ENCODE measurements at places on chromosomes 11 and 22.

DNA sequence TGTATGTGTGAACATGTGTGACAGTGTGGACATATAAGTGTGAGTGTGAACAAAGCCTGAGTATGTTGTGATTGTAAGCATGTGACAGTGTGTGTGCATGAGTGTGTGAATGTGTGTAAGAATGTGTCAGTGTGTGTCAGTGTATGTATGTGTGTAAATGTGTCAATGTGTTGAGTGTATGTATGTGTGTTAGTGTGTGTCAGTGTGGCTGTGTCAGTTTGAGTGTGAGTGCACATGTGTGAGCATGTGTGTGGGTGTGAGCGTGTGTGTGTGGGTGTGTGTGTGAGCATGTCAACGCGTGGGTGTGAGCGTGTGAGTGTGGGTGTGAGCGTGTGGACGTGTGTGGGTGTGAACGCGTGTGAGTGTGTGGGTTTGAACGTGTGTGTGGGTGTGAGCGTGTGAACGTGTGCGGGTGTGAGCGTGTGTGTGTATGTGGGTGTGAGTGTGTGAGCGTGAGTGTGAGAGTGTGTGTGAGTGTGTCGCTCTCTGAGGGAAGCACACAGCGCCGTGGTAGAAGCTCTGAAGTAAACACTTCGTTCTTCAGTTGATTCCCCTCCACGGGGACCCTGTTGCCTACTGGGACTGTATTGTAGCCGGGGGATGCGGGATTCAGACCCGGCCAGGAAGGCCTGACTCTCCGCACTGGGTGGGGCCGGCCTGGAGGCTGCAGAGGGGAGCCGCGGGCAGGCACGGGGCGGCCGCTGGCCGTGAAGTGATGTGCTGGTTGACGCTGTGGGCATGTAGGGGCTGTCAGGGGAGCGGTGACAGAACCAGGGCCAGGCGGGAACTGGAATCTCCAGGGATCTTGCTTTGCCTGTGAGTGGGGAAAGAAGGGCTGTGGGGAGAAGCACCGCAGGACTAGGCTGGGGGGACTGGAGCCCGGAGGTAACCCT, 21.1 kb downstream of the RPS6KA4 start:
- no peak for DNase-seq

GRCh38 chr11:66546368-66546965, at the start of gene ACTN3:
Gene ACTN3 (plus strand): TSS chr11:66546903. CDS start chr11:66546938, 35 bp downstream.
- DNase-seq, result peak; percentile 8

GRCh38 chr11:1260620-1261019, 37.8 kb downstream of the MUC5B start:
- no peak for DNase-seq

DNA sequence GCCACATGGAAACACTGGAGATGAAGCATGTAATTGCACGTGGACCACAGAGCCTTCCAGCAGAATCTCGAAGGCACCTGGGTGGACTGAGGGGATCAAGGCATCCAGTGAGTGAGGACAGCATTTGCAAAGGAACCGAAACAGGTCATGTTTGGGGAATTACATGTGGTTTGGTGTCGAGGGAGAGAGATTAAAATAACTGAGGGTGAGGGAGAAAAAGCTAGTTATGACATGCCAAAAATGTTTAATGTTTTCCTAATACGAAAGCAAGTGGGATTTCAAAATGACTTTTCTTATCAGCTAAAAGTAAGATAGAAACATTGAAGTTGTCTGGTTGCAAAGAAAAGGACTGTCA, 157.1 kb downstream of the BLID start:
- no peak for DNase-seq

- peak; percentile 87 for DNase-seq
Observed at GRCh38 chr11:48013269-48013901, 33.0 kb downstream of the PTPRJ start.

DNA sequence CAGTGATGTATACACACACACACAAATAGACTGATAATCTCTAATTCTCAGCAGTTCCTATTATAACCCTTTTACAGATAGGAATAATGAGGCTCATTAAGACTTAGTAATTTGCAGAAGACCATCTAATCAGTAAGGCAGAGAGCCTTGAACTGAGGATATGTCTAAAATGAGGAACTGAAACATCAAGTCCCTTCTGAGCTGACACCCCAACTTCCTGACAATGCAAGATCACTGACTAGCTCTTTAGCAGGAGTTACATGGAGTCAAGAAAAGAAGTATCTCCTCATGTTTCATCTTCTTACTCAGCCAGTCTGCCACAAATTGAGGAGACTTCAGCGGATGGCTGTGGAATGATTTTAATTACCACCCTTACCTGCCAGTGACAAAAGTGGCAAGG, 193.0 kb downstream of the MSANTD4 start:
- no peak for DNase-seq

DNA sequence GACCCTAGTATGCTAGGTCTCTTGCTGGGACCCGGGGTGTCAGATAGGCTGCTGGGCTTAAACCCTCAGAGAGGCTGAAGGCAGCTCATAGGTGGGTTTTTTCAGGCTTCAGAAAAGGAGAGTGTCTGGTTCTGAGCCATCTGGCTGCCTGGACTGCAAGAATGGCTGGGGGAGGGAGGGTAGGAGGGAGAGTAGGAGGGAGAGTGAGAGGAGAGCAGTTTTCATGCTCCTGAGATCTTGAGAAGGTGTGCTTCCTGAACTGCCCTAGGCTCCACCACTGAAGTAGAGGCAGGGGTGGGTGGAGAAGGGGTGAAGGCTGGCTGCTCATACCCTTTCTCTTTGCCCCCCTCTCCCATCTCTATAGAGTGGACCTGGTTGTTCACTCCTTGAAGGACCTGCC, 4.6 kb downstream of the HMBS start:
- no peak for DNase-seq

- no peak for DNase-seq
Observed at GRCh38 chr11:8095371-8095770, 14.4 kb downstream of the TUB start.

- no peak for DNase-seq
Observed at GRCh38 chr11:29989174-29989970, 27.5 kb downstream of the KCNA4 start.

- DNase-seq, result no peak
Observed at GRCh38 chr11:104663190-104664140, 234.8 kb downstream of the CASP12 start.

GRCh38 chr11:63906087-63906486, 10.9 kb downstream of the RCOR2 start:
- no peak for DNase-seq

GRCh38 chr11:12111549-12112520, 1.4 kb downstream of the MICAL2 start:
- DNase-seq, result no peak

- no peak for DNase-seq
Observed at GRCh38 chr11:61832754-61833153, 4.7 kb downstream of the FADS2 start.

DNA sequence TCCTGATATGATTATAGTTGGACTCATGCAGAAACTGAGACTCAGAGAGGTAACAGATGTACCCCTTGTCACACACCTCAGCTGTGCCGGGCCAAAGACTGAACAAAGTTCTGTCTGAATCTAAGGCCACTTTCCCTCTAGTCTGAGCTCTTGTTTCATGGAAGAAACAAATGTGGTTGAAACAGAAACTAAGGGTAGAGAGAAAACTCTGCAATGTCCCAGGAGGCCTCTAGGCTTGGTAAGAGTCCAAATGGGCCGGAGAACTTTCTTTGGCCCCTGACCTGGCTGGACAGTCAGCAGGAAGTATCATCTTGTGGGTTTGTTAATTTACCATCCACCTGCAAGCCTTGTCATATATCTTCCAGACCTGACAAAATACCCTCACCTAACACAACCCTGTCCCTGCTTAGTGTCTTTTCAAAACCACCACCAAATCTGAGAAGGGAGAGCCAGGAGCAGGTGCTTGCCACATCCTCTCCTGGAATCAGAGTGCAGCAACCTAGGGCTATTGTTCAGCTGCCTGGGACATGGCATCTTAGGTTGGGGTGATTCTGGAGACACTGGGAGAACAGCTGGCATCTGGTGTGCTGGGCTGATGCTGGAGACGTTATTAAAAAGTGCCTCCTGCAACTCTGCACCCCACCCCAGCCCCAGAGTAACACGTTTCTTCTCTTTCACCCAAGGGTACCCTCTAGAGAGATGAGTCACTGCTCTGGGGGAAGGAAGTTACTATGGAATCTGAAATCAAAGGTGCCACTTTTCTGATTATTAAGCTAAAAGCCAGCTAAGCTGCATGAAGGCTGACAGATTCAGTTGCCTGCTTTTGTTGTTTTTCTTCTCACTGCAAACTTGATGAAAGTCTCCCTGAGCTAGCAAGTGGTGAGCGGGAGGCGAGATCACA, 126.3 kb upstream of the TIMP3 start:
- peak; percentile 6 for DNase-seq

GRCh38 chr22:19567157-19568009, 43.2 kb upstream of the CLDN5 start:
- no peak for DNase-seq

DNA sequence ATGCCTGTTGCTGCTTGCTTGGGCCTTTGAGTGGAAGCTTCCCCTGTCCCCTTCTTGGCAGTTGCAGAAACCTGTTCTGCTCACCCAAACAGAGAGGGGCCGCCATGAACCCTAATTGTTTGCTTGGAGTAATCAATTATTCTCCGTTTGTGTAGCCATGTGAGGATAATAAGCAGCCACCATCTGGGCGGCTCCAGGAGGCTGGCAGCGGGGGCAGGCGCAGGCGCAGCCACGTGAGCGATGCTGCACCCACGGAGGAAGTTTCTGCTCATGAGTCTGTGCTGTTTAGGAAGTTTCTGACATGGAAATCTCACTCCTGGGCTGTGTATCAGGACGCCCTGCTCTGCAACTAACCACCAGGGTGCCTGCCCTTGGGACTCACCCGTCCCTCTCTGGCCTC, 90.1 kb downstream of the MPPED1 start:
- DNase-seq, result no peak

DNA sequence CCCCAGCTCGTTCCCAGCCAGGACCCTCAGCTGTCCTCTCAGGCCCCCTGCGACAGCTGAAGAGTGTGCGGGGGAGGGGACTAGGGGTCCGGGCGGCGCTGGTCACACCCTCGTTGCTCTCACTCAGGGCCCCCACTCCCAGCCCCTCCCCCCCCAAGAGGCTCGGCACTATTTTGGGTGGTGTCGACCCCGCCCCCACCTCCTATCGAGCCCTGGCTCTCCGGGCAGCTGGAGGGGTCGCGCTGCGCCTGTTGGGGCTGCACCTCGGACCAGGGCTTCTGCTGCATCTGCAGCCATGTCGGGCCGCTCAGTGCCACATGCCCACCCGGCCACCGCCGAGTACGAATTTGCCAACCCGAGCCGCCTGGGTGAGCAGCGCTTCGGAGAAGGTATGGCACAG, at the start of gene HSPB2:
Gene HSPB2, plus strand, starts transcription at position 200 of the 400 bp plus-strand sequence. Its CDS starts 96 bp downstream, at position 296.
- DNase-seq, result no peak

DNA sequence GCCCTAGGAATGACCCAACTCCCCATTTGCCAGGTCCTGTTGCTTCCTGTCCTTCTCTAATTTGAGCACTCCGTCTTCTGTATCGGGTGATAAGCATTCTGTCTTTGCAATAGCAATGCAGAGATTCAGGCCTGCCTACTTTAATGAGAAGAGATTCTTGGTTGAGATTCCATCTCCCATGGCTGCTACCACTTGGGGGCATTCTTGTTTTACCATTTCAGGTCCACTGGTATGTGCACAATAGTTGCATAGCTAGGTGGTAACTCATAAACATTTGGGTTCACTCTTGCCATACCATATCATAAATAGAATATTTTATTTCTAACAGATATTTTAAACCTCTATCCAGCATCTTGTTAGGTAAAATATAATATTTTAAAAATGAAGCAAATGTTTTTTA, 34.4 kb upstream of the CALCB start:
- DNase-seq, result peak; percentile 10

DNA sequence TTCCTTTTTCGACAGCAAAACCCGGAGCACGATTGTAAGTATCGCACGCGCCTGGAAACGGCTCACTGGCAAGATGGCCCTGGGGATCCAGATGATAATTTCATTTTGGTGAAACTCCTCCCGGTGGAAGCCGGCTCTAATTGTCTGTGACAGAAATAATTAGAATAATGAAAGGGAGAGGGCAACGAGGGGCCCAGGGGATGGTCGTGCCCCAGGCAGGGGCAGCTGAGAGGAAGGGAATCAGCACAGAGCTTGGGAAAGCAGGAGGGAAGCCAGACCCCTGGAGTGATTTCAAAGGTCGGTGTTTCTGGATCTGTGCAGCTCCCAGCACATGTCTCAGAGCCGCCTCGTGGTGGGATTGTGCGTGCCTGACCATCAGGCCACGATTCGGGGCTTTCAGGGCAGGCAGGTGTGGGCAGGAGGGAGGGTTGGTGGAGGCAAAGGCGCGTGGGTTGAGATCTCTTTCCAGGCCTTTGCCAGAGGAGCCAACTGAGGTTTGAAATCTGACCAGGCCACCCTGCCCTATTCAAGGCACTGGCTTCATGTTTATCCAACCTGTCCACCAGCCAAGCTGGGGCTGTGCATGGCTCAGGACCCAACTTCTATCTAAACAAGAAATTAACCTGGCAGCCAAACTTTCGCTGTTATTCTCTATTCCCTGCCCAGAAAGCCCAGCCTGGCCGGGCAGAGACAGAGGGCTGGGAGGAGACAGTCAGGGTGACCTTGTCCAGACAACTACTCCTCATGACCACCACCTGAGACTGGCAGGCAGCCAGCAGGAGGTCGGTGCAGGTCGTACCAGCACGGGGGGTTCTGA, 27.8 kb downstream of the ANO1 start:
- no peak for DNase-seq

- no peak for DNase-seq
Observed at GRCh38 chr11:47406896-47407745, 1.3 kb upstream of the SLC39A13 start.

GRCh38 chr11:47499161-47499560, 50.2 kb upstream of the RAPSN start:
- no peak for DNase-seq

DNA sequence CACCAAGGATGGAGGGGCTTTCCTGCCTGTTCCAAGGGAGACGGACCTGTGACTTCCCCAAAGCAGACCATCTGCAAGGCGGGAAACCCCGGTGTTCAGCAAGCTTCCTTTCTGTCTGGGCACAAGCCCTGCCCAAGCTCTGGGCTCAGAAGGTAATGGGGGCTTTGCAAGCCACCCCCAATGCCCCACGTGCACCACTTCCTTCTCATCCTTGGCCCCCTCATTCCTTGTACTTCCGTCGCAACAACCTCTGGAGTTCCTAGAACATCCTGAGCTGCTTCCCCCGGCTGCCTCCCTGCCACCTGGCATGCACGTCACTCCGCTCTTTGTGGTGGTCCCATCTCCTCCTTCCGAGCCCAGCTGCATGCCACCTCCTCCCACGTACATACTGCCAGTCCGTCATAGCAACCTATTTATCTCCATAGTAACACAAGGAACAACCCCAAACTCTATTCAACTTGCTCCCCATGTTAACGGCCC, 3.9 kb downstream of the MYEOV start:
- DNase-seq, result peak; percentile 23

- DNase-seq, result no peak
Observed at GRCh38 chr22:37464181-37464580, 22.0 kb downstream of the MFNG start.

DNA sequence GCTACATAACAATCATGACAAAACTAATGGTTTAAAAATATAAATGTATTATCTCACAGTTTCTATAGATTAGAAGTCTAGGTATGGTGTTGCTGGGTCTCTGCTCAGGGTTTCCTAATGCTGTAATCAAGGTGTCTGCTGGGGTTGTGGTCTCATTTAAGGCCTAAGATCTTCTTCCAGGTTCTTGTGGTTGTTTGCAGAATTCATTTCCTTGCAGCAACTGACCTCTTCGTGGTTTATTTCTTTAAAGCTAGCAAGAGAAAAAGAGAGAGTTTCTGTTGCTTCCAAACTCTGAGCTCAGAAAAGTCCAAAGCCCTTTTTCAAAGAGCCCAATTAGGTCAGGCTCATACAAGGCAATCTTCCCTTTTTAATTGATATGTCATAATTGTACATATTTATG, 452.7 kb upstream of the CCDC179 start:
- no peak for DNase-seq

Data from activated CD4-positive, alpha-beta T cell treated with anti-CD3 and anti-CD28 coated beads, Interleukin-2, amount 50 U/mL, for 16 hours (primary cell).